ENCODE measurements at places on chromosomes 13 and 19.

GRCh38 chr13:65461590-65461989, 1768.5 kb downstream of the PCDH9 start:
- DNase-seq: no peak

- no peak for DNase-seq
Observed at GRCh38 chr13:72208112-72208645, 341.2 kb upstream of the DACH1 start.

DNA sequence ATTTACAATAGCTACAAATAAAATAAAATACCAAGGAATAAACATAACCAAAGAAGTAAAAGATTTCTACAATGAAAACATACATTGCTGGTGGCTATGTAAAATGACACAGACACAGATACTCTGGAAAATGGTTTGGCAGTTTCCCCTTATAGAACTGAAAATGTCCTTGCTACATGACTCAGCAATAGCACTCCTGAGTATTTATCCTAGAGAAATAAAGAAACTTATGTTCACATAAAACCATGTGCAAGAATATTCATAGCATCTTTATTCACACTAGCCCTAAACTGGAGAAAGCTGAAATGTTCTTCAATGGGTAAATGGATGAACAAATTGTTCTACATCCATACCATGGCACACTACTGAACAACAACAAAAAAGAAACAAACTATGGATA, 100.2 kb upstream of the RFC3 start:
- DNase-seq: no peak

- peak; percentile 1 for DNase-seq
Observed at GRCh38 chr19:47471733-47472457, at the start of gene SLC8A2. SLC8A2 (minus strand) TSS chr19:47471893; CDS start chr19:47466403, 5,490 bp downstream.

DNA sequence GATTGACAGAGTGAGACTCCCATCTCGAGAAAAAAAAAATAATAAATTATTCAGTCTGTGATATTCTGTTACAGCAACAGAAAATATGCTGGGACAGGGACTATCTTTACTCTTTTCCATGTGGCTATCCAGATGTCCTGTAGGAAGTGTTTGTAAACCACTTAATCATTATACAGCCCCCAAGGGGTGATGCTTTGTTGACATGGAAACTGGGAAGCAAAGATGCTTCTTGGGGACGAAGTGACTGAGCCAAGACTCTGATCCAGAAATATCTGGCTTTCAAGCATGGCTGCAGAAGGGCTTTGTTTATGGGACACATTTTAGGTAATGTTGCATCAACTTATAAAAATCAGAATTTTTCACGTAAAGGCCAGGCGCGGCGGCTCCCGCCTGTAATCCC, 5.4 kb downstream of the ZNF8 start:
- DNase-seq: no peak

DNA sequence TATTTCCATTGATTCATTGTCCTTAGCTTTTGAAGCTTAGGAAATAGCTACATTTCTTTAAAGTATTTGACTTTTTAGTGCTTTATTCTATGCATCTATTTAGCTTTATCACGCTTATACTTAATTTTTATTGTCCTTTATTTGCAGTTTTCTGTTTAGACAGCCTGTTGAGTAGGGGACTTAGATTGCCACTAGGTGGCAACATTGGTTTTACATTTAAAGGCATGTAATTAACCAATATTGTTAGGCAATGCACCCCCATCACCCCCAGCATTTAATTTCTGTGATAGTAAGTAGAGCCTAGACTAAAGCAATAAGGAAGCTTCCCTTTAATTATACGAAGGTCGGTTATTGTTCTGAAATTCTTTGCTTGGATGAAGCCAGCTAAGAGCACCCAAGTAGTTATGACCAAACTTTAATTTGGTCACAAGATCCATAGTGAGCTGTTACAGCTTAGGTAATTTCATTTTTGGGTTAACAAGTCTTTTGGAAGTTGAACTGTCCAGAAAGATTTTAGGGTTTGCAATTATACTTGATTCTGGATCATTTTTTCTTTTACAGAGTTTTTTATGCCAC, 36.5 kb downstream of the B3GLCT start:
- no peak for DNase-seq

DNA sequence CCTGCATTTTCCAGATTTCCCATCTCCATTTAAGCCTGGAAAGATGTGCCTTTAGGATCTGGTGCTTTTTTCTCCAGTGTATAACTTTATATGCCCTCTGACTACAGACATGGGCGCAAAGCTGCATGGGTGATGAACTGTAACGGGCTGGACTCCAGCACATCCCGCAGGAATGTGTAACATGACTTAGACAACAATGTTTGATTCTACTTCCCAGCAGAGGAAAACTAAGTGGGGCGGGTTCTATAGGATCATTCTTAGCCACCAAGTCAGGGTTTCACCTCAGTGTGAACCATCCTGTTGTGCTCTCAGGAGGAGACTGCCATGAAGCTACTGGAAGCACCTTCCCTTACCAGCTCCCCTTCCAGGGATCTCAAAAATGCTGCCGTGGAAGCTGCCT, 93.2 kb upstream of the SERP2 start:
- DNase-seq: no peak

GRCh38 chr13:33639626-33640080, 178.3 kb upstream of the RFC3 start:
- no peak for DNase-seq

GRCh38 chr13:27953676-27954405, 15.3 kb downstream of the CDX2 start:
- peak; percentile 14 for DNase-seq

DNA sequence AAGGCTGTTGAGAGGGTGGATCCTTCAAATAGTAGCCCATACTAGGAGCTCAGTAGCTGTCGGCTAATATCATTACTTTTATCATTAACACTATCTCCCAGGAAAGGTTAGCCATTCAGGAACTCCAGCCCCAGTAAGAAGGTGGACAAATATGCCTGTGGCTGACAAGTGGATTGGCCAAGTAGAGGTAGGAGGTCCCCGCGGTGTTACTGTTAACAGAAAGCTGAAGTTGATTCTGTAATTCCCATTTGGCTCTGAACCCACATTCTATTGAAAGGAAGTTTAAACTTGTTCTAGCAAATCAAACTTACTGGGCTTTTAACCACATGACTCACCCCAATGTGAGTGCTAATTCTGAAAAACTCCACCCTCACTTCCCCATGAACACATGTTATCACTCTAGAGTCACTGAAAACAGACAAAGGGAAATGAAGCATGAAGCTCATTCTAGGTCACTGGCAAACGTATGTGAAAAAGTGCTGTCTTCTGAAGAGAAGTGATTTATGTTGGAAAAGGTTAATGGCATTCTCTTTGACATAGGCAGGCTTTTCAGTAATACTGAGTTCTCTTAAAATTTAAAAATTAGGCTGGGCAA, 273.5 kb downstream of the FGF14 start:
- DNase-seq: no peak

GRCh38 chr19:9939301-9939913, 3.1 kb upstream of the OLFM2 start:
- DNase-seq: no peak

DNA sequence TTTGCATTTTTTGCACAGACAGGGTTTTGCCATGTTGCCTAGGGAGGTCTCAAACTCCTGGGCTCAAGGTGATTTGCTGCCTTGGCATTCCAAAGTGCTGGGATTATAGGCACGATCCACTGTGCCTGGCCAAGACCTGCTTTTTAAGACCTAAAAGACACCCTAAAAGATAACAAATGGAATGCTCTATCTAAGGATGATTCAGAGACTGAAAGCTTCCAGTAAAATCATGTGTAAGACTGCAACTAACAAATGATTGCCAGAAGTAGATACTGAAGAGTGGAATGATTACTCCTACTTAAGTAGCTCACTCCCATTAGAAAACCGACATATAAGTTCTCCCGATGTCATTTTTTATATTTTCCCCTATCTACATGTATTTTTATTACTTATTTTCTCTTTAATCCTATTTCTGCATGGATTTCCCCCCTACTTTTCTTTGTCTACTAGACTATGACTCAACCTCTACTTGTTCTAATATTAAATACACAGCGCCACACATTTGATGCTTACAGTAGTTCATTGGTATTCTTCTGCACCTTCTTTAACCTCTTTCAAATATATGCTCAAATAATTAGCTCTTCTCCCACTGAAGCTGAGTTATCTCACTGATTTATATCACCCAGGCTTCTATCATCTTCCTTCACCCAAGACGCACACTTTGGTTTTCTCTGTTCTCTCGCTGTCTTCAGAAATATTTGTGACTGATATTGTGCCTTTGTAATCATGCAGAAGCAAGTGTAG, 32.2 kb upstream of the KLF12 start:
- no peak for DNase-seq

- DNase-seq: no peak
Observed at GRCh38 chr13:78047151-78047550, 128.5 kb upstream of the EDNRB start.

- DNase-seq: peak; percentile 50
Observed at GRCh38 chr13:41025518-41025917, 6.4 kb upstream of the ELF1 start.

DNA sequence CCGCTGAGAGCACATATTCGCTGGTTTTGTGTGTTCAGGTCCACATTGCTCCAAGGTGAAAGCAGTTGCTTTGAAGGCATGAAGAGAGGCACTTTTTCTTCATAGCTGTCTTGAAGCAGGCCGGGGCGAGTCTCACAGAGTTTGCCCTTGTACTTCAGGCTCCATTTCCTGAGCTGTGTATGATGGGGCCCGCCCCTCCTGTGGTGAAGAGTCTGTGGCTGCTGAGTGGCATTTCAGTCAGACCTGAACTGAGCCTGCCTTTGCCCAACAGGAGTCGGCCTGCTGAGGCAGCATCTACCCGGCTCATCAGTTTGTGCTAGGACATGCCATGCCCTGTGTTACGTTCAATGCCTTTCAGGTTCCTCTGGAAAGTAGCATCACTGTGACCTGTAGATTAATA, 44.4 kb upstream of the C1QTNF9 start:
- DNase-seq: no peak

GRCh38 chr19:6012426-6013170, 34.7 kb upstream of the RANBP3 start:
- no peak for DNase-seq

- no peak for DNase-seq
Observed at GRCh38 chr19:2476451-2477140, 669 bp downstream of the GADD45B start.

GRCh38 chr19:10230173-10230860, 814 bp downstream of the S1PR2 start:
- DNase-seq: no peak

GRCh38 chr13:44912278-44913016, 76.8 kb downstream of the NUFIP1 start:
- DNase-seq: no peak

DNA sequence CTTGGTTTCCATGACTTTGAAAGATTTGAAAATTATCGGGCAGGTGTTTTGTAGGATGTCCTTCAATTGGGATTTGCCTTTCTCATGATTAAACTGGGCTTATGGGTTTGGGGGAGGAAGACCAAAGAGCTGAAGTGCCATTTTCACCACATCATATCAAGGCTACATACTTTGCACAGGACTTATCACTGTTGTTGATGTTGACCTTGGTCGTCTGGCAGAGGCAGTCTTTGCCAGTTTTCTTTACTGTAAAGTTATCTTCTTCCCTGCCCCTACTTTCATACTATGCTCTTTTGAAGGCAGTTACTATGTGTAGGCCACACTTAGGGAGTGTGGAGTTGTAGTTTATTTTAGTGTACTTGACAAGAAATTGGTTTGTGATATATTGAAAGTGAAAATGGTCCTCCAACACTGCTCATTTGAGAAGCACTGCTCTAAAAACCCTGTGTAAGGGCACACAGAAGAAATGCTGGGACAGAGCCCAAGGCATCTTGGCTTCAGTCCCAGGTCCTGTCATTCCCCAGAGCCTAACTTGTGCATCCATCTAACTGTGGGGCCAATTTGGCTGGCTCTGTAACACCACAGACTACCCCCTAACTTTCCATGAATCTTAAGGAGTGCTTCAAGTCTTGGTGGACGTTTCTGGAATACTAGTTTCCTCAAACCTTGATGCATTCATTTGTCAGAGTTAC, 384.9 kb downstream of the KCNRG start:
- DNase-seq: no peak

DNA sequence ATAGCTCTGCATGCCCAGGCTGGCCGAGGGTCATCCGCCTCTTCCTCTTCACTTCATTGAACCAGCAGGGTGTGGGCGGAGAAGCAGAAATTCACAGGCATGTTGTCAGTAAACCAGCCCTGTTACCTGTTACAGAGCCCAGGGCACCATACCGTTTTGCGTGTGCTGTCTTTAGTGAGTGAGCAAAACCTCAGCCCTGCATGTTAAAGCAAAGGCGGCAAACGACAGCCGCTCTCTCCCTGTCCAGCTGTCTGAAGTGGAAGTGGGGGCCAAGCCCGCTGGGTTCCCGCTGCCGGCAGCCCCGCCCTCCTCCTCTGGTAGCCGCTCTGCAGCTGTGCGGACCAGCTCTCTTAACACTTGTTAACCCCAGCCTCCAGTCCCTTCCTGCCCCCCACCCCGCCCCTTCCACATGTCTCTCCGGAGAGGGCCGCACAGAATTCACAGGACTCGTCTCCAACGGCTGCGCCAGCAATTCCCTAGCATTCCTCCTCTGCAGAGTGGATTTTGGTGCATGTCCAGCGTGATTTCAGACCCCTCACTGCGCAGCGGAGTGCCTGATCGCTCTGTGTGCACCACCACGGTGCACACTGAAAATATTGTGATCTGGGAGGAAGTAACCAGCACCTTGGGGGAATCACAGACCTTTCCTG, 12.7 kb downstream of the KLHL26 start:
- DNase-seq: no peak

GRCh38 chr13:34044041-34044440, 226.1 kb downstream of the RFC3 start:
- no peak for DNase-seq

DNA sequence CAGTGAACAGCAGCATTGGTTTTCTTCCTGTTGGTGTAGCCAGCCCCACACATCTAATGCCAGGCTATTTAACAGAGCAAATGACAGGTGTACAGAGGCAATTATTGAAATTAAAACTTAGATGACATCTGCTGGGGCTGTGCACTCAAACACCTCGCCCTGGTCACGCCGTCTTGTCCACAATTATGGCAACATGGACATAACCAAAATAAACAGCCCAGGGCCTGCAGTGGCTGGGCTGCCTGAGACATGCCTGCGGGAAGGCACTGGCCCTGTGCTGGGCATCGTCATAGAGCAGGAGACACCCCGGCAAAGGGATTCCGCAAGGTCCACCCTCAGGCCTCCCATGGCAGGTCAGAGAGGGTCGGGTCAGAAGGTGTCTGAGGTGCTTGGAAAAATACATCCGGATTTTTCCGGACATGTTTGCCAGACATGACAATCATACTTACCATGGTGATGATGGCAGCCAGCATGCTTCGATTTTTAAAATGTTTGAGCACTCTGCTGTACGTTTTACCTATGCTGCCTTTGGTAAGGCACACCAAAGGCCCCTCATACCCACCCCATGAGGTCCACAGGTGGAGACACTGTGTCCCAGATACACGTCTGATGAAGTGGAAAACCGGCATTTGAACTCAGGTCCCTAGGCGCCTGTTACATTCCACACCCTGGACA, 47.8 kb downstream of the TSHZ3 start:
- no peak for DNase-seq

Data from LNCaP clone FGC (cell line).